NB4 (cell line): ENCODE measurements at places on chromosomes 16 and 17.

- DNase-seq, result peak; percentile 88
These were observed 8.3 kb downstream of the CUEDC1 start for GRCh38 chr17:57946798-57947358.

- DNase-seq, result no peak
These were observed 732 bp downstream of the CBLN1 start for GRCh38 chr16:49280841-49281371.

GRCh38 chr17:46167826-46168569 is 25.2 kb downstream of the KANSL1 start:
- no peak for DNase-seq

GRCh38 chr17:63423251-63423950 is 22.7 kb downstream of the CYB561 start:
- DNase-seq, result no peak

DNA sequence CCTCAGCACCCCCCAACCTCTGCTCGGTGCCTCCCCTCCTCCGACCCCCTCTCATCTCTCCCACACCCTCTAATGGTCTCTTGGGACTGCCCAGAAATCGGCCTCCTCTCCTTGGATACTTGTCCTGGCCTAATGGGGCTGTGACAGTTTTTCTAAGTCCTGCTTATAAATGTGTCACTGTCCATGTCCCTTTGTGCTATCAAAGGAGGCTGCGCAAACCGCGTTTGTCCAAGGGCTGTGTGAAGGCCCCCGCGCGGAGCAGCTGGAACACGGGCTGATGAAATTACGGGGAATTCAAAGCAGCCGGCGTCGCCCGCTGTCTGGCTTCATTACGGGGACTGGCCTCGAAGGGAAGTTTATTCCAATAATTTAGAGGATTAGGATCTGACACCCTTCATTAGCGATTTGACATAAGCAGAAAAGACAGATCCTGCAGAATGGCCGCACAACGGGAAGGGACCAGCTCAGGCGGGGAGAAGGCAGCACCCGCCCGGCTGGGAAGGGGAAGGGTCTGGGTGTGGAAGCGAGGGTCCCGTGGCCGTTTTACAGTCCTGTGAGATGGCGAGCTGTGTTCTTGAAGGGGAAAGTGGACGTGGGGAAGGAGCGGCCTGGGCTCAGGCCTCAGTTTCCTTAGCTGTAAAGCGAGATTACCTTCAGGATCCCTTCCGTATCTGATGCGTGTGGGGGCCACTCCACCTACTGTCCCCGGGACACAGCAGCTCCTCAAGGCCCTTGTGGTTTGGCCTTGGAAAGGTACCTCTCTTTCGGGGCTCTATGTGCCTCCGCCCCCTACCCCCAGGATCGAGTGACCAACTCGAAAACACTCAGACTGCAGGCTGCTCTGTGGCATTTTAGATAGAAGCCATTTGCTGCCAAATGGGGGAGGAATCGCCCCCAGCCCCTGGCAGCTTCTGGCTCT is 1.6 kb upstream of the WFIKKN2 start:
- DNase-seq, result no peak

GRCh38 chr16:85856079-85856478 is 42.9 kb upstream of the IRF8 start:
- DNase-seq, result peak; percentile 86

DNA sequence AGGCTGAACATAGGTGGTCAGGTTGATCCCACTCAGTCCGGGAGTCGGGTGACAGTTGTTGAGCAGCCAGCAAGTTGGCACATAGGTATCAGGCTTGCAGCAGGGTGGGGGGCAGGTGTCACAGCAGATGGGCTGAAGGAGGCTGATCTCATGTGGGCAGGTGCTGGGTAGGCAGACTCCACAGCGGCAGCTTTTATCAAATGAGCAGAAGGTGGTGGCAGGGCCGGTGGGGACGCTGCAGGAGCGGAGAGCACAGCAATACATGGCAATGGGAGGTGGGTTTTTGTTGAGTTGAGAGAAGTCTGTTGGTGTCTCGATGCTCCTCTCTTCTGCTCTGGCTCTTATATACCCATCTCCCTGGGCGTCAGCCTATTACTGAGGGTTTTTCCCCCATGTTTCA is at the start of gene KRTAP3-1:
Gene KRTAP3-1, minus strand, starts transcription at position 318 of the 400 bp plus-strand sequence. Its CDS starts 54 bp downstream, at position 264.
- no peak for DNase-seq

- DNase-seq, result no peak
These were observed 6.7 kb upstream of the BEAN1 start for GRCh38 chr16:66420396-66420795.

DNA sequence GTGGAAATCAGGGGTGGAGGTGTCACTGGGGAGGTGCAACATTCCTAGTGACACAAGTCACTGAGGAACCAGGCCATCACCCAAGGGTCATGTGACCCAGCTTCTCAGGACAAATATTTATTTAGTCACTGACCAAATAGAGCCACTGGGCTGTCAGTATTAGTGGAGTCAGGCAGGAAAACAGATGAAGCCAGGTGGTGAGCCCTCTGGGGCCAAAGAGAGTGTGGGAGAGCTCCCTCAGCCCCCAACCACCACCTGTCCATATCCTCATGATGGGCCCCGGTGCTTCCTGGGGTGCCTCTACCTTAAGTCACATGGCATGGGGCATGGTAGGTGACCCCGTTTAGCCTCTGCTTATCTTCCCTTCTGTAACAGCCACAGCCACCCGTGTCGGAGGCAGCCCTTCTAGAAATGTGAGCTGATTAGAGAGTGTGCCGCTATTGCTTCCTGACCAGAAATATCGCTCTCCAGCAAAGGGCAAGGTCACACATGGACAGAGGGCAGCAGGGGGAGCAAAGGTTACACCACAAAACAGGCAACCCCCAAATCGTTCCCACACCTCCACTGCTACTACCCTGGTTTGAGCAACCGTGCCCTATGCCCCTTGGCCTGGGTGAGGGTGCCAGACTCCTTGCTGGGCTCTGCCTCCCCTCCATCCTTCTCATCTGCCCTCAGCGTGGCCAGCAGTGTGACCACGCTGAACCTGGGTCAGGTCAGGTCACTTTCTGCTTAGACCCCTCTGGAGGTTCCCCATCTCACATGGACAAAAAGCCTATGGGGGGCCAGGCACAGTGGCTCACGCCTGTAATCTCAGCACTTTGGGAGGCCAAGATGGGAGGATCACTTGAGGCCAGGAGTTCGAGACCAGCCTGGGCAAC is 8.6 kb upstream of the AKTIP start:
- no peak for DNase-seq

DNA sequence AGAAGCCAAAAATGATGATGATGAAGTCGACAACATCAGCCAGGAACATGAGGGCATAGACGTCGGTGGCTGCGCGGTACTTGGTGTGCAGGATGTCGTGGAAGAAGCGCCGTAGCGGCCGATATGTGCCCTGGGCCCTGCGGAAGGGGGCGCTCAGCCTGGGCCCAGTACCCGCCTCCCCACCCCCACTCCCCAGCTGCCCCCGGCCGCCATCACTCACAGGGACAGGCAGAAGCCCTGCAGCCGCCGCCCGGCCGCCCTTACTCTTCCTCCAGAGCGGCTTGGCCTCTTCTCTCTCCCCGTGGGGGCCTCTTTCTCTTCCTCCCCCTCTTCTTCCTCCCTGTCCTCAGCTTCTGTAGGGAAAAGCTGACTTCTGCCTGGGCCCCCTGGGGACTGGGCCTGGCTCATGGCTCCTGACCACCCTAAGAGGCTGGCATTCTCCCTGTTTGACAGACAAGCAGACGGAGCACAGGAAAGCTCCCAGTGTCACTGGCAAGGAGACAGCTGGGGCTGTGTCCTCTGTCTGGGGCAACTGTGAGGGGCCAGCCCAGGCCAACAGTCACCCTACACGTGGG is 14.2 kb downstream of the CTU2 start:
- DNase-seq, result no peak

DNA sequence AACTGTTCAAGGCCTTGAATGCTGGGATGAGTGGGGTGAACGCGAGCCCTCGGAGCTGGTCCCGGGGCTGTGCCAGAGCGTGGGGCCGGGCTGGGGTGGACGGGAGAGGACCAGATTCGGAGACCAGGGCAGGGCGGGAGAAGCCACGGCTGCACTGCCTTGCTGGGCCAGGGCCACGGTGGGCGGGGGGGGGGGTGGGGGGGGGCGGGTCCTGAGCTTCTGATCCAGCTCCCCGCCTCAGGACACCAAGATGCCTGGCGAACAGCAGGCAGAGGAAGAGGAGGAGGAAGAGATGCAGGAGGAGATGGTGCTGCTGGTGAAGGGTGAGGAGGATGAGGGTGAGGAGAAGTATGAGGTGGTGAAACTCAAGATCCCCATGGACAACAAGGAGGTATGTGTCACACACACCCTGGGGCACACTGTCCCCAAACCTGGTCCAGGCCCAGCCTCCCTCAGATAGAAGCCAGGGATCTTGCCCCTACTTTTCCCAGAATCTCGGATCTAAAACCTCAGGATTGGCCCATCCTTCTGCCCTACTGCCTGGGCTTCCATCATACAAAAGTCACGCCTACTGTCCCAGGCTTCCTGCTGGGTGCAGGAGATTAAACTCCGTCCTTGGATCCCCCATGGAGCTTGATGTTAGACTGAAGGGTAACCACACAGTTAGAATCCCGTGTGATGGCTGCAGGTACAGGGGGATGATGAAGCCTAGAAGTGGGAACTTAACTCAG is 563 bp downstream of the ZNF771 start:
- peak; percentile 39 for DNase-seq

- DNase-seq, result no peak
These were observed 3.8 kb upstream of the SAMD14 start for GRCh38 chr17:50133769-50134099.

DNA sequence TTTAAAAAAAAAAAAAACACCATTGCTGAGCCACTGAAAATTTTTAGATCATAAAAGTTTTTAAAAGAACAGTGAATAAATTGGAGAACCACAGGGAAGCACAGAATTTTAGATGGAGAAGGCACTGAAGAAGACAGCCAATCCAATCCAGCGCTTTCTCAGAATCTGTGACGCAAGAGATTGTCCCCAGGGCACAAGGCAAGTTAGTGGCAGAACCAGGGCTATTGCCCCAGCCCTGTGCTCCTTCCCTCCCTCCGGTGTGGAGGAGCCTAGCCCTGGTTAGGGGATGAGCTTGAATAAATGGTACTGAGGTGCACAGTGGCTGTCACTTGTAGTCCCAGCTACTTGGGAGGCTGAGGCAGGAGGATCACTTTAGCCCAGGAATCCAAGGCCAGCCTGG is 108.3 kb downstream of the ZNF423 start:
- DNase-seq, result peak; percentile 34

GRCh38 chr17:79951361-79952264 is 84.1 kb downstream of the TBC1D16 start:
- DNase-seq, result peak; percentile 20

- DNase-seq, result no peak
These were observed 55.7 kb upstream of the AKTIP start for GRCh38 chr16:53558710-53559109.

- no peak for DNase-seq
These were observed 7.9 kb downstream of the KCTD5 start for GRCh38 chr16:2689968-2690801.

DNA sequence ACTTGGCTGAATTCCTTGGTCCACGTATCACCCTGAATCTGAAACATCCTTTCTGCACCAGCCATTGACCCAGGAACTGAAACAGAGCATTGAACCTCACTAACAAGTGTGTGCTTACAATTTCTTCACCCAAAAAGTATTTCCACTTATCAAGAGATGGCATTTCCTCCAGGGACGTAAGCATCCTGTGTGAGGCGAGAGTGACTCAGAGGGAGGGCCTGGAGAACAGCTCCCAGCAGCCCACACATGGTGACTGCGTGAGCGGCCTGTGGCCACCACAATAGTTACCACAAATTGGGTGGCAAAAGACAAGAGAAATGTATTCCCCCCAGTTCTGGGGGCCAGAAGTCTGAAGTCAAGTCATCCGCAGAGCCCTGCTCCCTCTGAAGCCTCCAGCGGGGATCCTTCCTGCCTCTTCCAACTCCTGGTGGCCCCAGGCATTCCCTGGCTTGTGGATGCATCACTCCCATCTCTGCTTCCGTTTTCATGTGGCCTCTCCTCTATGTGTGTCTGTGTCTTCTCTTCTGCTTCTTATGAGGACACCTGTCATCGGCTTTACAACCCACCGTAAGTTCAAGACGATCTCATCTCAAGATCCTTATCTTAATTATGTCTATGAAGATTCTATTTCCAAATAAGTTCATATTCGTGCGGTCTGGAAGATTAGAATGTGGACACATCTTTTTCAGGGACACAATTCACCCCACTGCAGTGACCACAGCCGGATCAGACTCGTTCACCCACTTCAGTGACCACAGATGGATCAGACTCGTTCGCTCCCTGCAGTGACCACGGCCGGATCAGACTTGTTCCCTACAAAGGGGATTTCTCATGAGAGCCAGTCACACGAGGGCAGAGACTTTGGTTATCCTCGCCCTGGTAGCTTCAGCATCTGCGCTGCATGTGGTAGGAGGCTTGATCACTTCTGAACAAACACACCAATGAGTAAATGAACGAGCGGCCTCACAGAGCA is 122.6 kb upstream of the FOXF1 start:
- peak; percentile 90 for DNase-seq

DNA sequence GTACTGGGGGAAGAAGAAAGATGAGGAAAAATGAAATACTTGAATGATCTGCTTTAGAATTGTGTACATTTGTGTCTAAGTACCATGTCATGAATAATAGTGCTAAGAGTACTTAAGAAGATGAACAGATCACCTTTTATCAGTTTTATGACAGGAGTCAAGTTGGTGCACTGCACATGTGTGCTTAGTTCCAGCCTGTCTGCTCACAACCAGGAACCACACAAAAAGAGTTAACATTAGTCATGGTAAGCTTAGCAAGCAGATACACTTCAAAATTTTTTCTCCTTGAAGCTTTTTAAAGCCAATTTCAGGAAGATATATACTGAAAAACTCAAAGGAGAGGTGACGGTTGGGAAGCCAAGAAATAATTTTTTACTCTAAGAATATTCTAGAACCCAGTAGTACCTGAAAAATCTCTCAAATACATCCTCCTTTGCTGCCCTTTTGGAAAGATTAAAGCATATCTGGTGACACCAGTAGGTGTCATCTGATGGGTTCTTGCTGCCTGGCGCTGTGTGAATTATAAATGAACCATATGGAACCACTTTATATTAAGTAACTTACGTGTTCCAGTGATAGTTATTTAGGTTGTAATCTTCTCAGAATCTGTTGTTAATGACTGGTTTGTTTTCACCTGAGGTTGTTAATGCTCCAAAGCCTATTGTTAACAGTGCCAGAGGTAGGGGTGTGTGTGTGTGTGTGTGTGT is 93.4 kb downstream of the MSI2 start:
- DNase-seq, result no peak
